Pancreas (tissue), 10 donors: ENCODE measurements at places on chromosomes 2 and 18.

- no peak overlapping the region for H3K4me3 ChIP-seq
- no peak overlapping the region for H3K27ac ChIP-seq
- no peaks in the 10 kb centered on the region for H3K36me3 ChIP-seq
- H3K4me1 ChIP-seq: no peaks in the 10 kb centered on the region
These were observed 258.9 kb upstream of the CXCR4 start for GRCh38 chr2:136376798-136377211.

DNA sequence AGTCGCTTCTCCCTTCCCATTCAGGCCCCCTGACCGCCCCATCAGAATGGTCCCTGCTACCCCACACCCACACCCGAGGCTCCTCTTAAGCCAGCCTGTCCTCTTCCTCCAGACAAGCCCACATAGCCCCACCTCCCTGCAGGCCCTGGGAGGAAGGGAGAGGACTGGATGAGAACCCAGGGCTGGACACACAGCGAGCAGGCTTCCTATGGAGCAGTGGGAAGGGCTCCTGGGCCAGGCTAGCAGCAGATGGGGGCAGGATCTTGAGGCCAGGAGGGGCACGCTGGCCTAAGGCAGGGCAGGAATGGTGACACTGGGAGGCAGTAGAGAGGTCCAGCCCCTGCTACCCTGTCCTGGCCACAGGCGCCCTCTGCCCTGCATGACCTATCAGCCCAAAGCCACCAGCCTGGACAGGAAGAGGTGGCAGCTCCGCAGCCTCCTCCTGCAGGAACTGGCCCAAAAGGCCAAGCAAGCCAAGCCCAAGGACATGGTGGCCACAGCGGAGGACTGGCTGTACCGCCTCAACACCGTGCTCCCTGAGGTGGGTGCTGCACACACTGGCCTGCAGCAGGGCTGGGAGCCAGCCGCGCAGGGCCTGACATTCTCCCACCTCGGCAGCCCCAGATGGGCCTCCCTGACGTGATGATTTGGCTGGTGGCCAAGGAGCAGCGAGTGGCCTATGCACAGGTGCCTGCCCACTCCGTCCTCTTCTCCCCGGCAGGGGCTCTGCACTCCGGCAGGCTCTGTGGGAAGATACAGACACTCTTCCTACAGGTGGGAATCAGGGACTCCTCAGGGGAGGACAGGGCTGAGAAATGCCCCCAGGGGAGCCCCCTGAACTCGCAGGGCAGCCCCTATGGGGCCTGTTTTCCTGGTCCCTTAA is 43.3 kb downstream of the FER1L5 start:
- no peak overlapping the region for H3K4me3 ChIP-seq
- no peaks in the 10 kb centered on the region for H3K27me3 ChIP-seq
- no peak overlapping the region for H3K27ac ChIP-seq

- peak overlapping the region; percentile 85 for H3K27ac ChIP-seq
- H3K4me1 ChIP-seq: peaks cover 13% of the 10 kb centered on the region
- H3K27me3 ChIP-seq: no peaks in the 10 kb centered on the region
- H3K4me3 ChIP-seq: peak overlapping the region; percentile 64
These were observed 769 bp downstream of the ALMS1 start for GRCh38 chr2:73386342-73386868.

DNA sequence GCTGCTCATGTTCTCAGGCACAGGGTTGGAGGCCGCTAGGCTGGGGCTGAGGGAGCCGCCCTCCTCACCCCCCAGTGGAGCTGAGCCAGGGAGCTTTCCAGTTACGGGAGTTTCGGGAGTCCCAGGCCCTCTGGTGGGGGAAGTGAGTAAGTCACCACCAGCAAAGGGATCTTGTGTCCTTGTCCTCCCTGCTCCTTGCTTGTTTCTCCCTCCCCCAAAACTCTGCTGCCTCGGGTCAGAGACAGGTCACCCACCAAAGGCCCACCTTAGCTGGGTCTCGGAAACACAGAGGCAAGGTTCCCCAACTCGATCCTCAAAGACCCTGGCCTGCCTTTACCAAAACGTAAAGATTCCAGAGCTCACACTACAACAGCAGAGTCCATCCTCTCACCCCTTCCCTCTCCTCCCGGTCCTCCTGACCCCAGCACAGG is 60.5 kb upstream of the POMC start:
- H3K4me1 ChIP-seq: no peaks in the 10 kb centered on the region
- H3K4me3 ChIP-seq: no peak overlapping the region
- H3K27me3 ChIP-seq: no peaks in the 10 kb centered on the region

GRCh38 chr2:232236200-232236599 is 142.4 kb upstream of the ALPP start:
- peaks cover 19% of the 10 kb centered on the region for H3K4me1 ChIP-seq
- H3K36me3 ChIP-seq: no peaks in the 10 kb centered on the region
- no peak overlapping the region for H3K27ac ChIP-seq
- no peaks in the 10 kb centered on the region for H3K27me3 ChIP-seq
- no peak for DNase-seq
